ENCODE measurements at places on chromosomes 6 and 20. TPM values are rescaled to one million over a fixed set of nuclear protein-coding genes. Genes with fewer than 3 reads are reported as not detected.

DNA sequence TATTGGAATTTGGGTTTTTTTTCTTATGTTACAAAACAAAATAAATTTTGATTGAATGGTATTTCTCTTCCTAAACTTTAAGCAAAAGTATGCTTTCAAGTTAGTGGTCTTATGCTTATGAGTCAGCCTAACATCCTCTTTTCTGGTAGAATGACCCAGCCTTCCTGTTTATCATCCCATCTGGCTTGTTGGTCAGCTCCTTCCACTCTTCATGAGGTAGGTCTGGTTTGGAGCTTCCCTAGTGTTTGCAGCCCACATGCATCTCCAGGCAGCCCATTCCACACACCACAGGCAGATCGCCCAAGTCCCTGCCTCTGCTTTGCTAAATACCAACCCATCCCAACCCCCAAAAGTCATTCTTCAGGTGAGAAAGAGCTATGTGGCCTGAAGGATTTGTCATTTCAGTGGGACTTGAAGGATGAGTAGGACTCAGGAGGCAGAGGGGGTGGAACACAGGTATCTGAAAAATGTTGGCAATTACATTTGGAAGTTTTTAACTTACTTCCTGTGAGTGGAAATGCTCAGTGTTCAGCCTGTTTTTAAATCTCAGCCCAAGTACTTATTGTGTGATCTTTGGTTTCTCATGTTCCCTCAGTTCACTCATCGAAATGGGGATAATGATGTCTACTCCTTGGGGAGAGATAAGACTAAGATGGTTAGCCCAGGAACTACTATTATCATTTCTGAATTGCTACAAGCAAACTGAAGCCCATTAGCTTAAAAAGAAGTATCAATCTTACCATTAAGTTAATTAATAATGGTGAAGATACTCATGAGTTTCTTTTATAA is 294.0 kb downstream of the ADGB start:
- H3K27me3 ChIP-seq, result no peaks in the 10 kb centered on the region
- no peaks in the 10 kb centered on the region for H3K36me3 ChIP-seq
- peaks cover 5% of the 10 kb centered on the region for H3K4me1 ChIP-seq
- H3K4me3 ChIP-seq, result no peak overlapping the region
- DNase-seq, result no peak

MEI4 gene
- total RNA-seq, result not detected

DNA sequence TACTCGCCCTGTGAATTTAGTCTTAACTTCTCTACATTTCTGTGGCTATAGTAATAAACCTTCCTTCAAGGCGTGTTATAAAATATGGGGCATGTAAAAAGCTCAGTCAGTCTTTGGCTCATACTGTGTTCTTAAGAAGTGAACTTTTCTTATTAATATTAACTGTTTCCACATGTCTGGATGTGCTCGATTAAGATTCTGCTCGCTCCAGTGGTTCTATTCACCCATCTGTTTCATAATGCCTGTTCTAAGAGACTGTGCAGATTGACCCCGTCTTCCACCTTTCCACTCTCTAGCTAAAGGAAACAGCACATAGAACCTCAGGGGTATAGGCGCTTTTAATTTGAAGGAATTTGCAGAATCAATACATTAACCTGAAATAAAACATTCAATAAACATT is 99.9 kb downstream of the L3MBTL3 start:
- no peak overlapping the region for H3K27ac ChIP-seq
- H3K4me1 ChIP-seq, result no peaks in the 10 kb centered on the region
- no peaks in the 10 kb centered on the region for H3K36me3 ChIP-seq

DNA sequence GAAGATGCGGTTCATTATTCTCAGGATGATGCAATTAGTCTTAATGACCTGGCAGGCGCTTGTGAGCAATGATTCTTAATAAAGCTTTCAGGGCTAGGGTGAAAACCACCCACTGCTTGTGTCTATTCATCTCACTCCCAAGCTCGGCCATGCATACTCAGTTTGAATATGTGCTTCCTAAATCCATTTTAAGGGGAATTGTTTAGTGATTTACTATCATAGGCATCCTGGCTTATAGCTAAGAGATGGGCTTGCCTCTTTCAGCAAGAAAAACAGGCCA is 141.1 kb upstream of the SLC24A3 start:
- no peak overlapping the region for H3K4me3 ChIP-seq
- no peaks in the 10 kb centered on the region for H3K36me3 ChIP-seq
- no peak for DNase-seq

DNA sequence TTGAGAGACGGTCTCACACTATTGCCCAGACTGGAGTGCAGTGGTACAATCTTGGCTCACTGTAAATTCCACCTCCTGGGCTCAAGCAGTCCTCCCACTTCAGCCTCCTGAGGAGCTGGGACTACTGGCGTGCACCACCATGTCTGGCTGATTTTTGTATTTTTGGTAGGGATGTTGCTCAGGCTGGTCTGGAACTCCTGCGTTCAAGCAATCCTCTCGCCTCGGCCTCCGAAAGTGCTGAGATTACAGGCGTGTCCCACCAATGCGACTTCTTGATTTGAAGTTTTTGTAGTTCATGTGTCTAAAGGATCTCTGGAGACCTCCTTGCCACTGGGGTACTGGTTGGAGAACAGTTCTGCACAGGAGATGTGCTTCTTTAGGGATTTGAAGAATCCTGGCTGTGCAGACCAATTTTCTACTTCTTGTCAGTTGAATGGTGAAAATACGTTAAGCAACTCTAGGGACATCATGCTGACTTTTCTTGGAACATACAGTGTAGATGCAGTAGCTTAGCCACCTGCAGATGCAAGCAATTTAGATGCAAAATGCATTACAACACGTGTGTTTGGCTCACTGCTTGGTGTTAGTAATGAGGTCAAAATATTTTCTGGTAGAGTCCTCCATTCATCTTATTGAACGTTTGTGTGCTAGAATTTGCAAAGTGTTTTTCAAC is 28.2 kb downstream of the SYTL3 start:
- no peak overlapping the region for H3K4me3 ChIP-seq
- H3K36me3 ChIP-seq, result no peaks in the 10 kb centered on the region
- DNase-seq, result no peak
- no peaks in the 10 kb centered on the region for H3K4me1 ChIP-seq
- no peaks in the 10 kb centered on the region for H3K27me3 ChIP-seq
- no peak overlapping the region for H3K27ac ChIP-seq

- H3K27me3 ChIP-seq, result no peaks in the 10 kb centered on the region
- no peak overlapping the region for H3K4me3 ChIP-seq
- H3K4me1 ChIP-seq, result no peaks in the 10 kb centered on the region
- no peak overlapping the region for H3K27ac ChIP-seq
- no peak for DNase-seq
- H3K36me3 ChIP-seq, result no peaks in the 10 kb centered on the region
Observed at GRCh38 chr6:161091972-161092701, 100.6 kb downstream of the MAP3K4 start.

- H3K4me3 ChIP-seq, result no peak overlapping the region
- H3K27me3 ChIP-seq, result no peaks in the 10 kb centered on the region
- no peak overlapping the region for H3K27ac ChIP-seq
- no peaks in the 10 kb centered on the region for H3K4me1 ChIP-seq
- no peaks in the 10 kb centered on the region for H3K36me3 ChIP-seq
Observed at GRCh38 chr20:3275966-3276679, 37.1 kb upstream of the SLC4A11 start.

DNA sequence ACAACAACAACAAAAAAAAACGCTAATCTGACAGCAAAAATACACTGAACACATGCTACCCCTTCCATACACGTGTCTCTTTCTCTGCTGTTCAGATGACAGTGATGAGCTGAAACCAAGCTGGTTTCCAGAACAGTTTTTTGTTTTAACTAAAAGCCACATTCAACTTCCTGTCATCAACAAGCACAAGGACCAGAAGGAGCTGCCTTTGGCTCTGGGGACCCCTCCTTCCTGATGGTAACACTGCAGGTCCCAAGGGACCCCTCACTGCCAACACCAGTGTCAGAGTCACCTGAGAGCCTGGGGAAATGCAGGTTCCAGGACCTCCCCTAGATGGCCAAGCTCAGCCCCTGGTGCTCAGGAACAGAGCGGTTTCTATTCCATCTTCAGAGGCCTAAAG is 6.0 kb downstream of the CST7 start:
- H3K36me3 ChIP-seq, result no peaks in the 10 kb centered on the region
- H3K4me3 ChIP-seq, result no peak overlapping the region
- no peak for DNase-seq
- H3K27me3 ChIP-seq, result peaks cover 19% of the 10 kb centered on the region
- no peaks in the 10 kb centered on the region for H3K4me1 ChIP-seq

MICAL1 gene
- total RNA-seq, result 60.7 TPM

DNA sequence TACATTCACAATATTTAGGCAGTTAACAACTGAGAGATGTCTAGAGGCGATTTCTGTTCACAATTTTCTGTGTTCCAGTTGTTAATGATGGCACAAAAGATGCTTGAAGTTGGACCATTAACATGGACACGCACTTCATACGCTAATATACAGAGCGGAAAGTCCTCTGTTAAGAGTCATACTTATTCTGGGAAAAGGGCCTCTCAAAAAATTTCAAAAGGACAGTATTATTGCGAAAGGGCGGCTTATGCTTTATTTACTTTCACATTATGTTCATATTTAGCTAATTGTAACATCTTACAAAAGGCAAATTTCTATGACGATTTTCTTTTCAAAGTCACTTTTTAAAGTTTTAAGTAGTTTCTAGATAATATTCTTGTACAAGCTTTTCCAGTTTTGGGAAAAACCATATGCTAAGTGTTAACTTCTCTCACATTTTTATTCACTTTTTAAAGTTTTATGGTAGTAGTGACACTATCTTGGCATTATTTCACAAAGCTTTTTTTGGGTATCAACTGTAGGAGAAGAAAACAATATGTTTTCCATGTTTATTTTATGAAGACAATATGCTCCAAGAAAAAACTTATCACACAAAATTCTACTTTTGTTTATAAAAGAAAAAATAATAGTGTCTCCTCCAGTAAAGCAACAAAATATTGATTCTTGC is 62.3 kb downstream of the MAP7 start:
- H3K4me3 ChIP-seq, result no peak overlapping the region
- H3K36me3 ChIP-seq, result no peaks in the 10 kb centered on the region
- H3K27me3 ChIP-seq, result no peaks in the 10 kb centered on the region

DNA sequence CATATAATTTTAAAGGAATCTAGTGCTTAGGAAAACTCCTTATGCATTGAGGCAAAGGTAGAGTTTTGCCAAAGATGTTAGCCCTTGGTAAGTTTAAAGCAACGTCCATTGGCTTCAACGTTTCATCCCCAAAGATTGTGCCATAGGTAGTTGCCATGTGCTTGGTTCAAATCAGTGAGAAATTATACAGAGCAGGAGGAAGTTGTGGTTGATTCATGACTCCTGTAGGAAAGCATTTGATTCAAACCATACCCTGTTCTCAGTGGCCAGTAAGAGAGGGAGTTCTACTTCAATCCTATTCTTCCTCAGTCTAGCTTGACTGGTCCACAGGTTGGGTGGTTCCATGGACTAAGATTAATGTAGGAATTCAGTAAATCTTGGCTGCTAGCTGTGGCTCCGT is 535.6 kb downstream of the QKI start:
- H3K27ac ChIP-seq, result no peak overlapping the region
- no peaks in the 10 kb centered on the region for H3K36me3 ChIP-seq
- no peaks in the 10 kb centered on the region for H3K27me3 ChIP-seq
- no peak for DNase-seq

GRCh38 chr6:46284475-46284874 is 113.7 kb upstream of the ENPP5 start:
- DNase-seq, result no peak
- no peaks in the 10 kb centered on the region for H3K36me3 ChIP-seq
- H3K27ac ChIP-seq, result no peak overlapping the region
- H3K4me1 ChIP-seq, result no peaks in the 10 kb centered on the region
- no peak overlapping the region for H3K4me3 ChIP-seq

PBOV1 gene
- not detected for total RNA-seq

XKR7 gene
- total RNA-seq, result not detected

DNA sequence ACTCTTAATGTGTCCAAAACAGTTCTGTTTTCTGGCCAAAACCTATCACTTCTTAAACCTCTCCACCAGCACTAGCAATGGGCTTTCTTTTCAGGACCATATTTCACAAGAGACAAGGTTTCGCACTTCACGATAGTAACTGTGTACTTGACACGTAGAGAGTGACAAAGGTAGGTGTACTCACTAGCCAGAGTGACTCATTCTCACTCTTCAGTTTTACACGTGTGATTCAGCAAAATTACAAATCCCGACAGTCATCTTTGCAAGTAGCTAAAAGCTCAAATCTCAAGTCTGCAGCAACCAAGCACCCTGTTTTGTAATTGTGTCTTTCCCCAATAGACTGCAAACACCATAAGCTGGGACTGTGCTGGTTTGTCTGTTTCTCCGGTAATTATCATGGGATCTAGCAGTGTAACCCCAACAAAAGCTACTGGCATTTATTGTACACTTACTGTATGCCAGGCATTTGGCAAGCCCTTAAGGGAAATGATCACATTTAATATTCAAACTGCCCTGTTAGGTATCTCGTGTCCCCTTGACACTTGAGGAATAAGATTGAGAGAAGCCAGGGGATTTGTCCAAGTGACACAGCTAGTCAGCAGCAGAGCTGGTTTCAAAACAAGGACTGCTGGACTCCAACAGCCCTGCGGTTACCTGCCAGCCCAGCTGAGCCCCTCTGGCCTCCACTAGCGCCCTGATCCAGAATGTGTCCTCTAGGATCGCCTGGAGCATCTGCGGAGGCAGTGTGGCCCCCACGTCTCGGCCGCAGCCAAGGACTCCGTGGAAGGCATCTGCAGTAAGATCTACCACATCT is 9.9 kb downstream of the PCIF1 start:
- H3K27me3 ChIP-seq, result no peaks in the 10 kb centered on the region
- DNase-seq, result no peak
- no peaks in the 10 kb centered on the region for H3K4me1 ChIP-seq

DNA sequence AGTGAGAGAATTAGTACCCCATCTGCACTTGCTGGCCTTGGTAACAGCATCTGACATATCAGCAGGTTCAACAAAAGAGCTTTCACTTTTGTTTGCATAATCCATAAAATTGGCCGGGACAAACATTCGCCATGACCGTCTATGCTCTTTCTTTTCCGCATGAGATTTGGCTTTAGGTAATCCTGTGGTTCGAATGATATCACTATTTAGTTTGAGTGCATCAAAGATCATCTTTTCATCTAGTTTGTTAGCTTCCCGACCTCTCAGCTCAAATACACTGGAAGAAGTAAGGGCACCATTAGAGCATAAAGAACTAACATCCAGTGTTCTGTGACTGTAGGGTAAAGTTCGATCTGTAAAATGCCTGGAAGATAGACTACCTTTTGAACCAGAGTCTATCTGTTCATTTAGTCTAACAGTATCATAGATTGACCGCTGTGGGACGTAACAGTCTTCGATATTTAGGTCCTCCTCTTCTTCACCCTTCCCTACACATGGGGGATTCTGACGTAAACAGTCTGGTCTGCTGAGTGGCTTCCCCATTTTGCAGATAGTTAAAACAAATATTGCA is 101.6 kb downstream of the DST start:
- no peaks in the 10 kb centered on the region for H3K27me3 ChIP-seq
- no peak for DNase-seq
- H3K36me3 ChIP-seq, result no peaks in the 10 kb centered on the region
- H3K4me1 ChIP-seq, result peaks cover 25% of the 10 kb centered on the region

GRCh38 chr20:3130051-3130600 is 29.5 kb downstream of the FASTKD5 start:
- no peak for DNase-seq
- no peaks in the 10 kb centered on the region for H3K36me3 ChIP-seq
- no peaks in the 10 kb centered on the region for H3K27me3 ChIP-seq
- H3K4me1 ChIP-seq, result no peaks in the 10 kb centered on the region
- no peak overlapping the region for H3K4me3 ChIP-seq

- no peaks in the 10 kb centered on the region for H3K27me3 ChIP-seq
- H3K4me1 ChIP-seq, result peaks cover 69% of the 10 kb centered on the region
- H3K27ac ChIP-seq, result peak overlapping the region; percentile 97
- no peaks in the 10 kb centered on the region for H3K36me3 ChIP-seq
- DNase-seq, result no peak
Observed at GRCh38 chr6:25963426-25964123, 973 bp downstream of the TRIM38 start.

LPA gene
- not detected for total RNA-seq
